AG10803 (cell line): ENCODE measurements at places on chromosomes 6 and 20.
A peak's percentile ranks its signal among the peaks of the same experiment; 100 is the strongest.

GRCh38 chr20:56634307-56634706 is 5.2 kb downstream of the TFAP2C start:
- DNase-seq = no peak

GRCh38 chr6:11496152-11497060 is 41.1 kb upstream of the TMEM170B start:
- peak; percentile 78 for DNase-seq

DNA sequence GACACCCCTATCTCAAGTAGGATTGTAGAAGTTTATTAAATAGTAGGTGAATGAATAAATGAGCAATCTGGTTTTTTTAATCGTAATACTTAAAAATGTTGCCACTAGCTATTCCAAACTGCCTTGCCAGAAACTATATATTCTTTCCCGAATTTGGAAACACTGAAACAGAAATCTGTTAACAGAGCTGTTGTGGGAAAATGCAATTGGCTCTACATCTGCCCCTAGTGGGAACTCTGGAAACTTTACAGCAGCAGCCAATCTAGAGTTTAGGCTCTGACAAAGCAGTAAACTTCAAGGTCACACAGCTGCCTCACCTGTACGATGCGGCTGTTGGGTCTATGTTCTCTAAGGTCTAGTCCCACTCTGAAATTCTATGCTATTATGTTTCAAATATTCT is 41.7 kb downstream of the SYNE1 start:
- peak; percentile 23 for DNase-seq

- peak; percentile 99 for DNase-seq
Observed at GRCh38 chr6:6699741-6700367, 111.3 kb downstream of the LY86 start.

GRCh38 chr20:53322651-53323050 is 271.0 kb downstream of the ZNF217 start:
- DNase-seq = no peak

DNA sequence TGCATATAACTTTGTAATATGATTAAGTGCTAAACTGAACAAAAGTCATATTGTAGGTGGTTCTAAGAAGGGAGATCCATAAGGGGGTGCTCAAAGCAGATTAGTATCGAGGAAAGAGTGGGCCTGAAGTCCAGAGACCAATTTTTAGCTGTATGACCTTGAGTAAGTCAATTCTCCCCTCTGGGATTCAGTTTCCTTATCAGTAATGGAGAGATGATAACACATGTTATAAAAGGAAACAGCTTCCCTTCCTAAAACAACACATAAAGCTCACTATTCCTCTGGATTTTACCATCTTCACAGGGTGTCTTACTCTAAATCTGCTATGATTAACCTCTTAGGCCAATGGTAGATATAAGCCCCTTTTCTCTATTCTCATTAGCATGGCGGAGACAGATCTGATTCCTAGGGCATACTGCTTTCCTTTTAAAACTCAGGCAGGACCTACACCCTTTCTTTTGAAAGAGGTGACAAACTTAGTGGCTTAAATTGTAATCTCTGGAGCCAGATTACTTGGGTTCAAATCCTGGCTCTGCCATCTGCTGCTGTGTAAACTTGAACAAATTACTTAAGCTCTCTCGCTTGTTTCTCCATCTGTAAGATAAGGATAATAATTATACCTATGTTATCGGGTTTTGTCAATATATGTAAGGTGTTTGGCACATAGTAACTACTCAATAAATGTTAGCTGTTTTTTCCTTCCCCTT is 39.5 kb downstream of the ACSS2 start:
- DNase-seq = no peak

DNA sequence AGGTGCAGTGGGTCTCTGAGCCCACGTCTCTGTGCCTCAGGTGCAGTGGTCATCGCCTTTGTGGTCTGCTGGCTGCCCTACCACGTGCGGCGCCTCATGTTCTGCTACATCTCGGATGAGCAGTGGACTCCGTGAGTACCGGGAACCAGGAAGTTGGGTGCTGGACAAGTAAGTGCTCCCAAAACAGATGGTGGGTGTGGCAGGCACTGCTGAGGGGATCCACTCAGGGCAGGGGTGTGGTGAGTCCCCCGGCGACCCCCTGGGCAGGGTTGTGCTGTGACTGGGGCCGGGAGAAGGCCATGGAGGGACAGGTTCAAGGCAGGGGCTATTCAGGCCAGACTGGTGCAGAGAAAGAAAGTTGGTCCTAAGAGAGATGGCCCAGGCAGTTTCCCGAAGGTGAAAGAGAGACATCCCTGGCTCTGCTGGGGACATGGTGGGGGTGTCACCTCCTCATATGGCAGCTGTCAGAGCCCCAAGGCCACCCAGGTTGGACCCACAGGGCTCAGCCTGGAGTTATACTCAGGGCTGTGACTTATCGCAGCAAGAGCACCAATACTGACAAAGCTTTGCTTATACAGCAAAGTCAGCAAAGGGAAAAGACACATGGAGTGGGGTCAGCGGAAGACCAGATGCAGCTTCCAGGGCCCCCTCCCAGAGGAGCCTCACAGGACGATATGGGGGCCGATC is 37.9 kb upstream of the MRGBP start:
- no peak for DNase-seq

GRCh38 chr6:134073161-134073560 is 20.7 kb upstream of the SLC2A12 start:
- no peak for DNase-seq

DNA sequence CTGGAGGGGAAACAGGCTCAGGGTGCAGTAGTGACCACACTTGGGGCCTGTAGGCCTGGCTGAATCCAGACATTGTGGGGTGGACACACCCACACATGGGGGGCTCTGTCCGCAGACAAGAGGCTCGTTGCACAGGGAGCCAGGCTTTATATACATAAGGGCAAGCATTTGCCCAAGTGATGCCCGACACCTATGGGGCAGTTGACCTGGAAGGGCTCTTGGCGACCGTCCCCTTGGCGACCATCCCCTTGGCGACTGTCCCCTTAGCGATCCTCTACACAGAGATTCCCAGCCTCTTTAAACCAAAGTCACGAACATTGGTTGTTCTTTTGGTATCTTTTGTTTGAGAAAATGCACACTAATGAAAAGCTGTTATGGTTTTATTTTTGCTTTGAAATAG is 2.7 kb downstream of the TOX2 start:
- DNase-seq = no peak

- peak; percentile 6 for DNase-seq
Observed at GRCh38 chr6:111899531-111899930, 26.3 kb upstream of the FYN start.

DNA sequence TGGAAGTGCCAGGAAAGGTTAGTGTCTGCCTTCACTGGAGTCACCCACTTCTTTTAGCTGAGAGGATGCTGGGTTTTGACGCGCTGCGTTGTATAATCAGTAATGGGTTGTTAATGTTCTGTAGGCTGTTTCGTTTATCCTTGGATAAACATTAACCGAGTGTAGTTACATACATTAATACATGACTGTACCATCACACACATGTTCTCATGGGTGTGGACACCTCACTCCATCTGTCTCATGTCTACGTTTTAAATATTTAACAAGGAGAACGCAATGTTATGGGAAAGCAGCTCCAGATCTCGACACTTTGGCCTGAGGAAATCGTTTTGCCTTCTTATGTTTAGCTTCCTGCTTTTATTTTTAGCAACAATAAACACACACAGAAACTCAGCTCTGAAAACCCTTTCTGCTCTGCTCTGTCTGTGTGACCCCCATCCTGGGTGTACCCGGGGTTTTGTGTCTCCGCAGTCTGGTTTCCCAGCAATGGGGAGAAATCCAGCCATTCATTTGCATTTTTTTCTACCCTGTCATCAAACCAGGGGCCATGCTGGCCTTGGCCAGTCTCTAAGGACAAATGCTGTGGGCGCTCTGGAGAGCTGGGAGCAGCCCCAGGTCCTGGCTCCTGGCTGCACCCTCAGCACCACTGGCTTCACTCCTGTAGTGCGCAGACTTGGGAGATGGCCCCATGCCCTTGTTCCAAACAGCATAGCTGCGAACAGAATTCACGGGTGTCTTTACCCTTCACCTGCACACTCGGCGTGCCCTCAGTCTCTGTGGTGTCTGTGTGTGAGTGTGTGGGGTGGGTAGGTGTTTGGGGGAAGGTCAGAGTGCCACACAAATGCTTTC is 110.8 kb downstream of the ERMARD start:
- DNase-seq = no peak

DNA sequence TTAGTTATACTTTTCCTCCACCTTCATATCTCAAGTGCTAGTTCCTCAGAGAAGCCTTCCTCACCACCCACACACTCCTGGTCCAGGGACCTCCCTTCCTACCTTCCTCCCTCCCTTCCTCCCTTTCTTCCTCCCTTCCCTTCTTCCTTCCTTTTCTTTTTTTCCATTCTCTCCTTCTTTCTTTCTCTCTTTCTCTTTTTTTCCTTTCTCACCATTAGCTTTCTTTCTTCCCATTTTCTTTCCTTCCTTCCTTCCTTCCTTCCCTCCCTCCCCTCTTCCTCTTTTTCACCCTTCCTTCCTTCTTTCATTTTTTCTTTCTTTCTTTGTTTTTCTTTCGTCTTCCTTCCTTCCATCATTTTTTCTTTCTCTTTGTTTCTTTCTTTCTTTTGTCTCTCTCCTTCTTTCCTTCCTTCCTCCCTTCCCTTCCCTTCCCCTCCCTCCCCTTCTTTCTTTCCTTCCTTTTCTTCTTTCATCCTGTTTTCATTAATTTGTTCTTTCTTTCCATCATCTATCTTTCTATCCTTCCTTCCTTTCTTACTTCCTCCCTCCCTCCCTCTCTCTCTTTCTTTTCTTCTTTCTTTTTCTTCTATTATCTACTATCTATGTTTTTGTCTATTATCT is 416.0 kb downstream of the PLCB1 start:
- DNase-seq = no peak

GRCh38 chr6:154478021-154478700 is 32.3 kb downstream of the CNKSR3 start:
- no peak for DNase-seq

DNA sequence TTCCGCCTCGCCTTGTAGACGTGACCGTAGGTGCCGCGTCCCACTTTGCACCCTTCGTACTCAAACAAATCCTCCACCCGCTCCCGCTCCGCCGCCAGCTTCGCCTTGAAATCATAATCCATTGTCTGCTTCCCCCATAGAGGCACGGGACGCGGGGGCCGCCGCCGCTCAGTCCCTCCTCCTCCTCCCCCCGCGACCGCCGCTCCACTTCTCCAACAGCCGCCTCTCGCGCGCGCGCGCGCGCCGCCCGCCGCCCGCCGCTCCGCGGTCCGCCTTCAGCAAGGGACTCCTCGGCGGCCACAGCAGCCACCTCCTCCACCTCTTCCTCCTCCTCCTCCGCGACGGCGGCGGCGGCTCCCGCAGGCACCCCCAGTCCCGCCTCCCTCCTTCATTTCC is 256 bp downstream of the CDK19 start:
- no peak for DNase-seq

GRCh38 chr6:6176586-6177228 is 143.8 kb downstream of the F13A1 start:
- DNase-seq = no peak

- DNase-seq = no peak
Observed at GRCh38 chr6:134240665-134241431, 77.1 kb downstream of the SGK1 start.

DNA sequence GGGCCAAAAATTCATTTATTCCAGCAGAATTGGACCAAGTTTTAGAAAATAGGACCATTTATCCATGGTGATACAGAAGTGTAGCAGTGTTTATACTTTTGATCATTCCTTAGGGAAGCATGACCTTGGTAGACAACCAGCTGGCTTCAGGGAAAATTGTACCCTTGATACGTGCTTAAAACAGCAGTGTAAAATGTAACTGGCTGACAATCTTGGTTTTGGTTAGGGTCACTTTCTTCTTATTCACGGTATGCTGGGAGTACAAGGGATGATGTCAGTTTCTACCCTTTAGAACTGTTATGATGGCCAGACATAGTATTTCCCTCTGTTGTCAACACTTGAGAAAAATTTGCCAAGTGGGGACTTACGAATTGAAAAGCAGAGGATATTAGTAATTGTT is 157.1 kb downstream of the BCKDHB start:
- DNase-seq = no peak

GRCh38 chr20:44234566-44235317 is 12.4 kb upstream of the GDAP1L1 start:
- peak; percentile 2 for DNase-seq

GRCh38 chr6:135475292-135475886 is 22.2 kb downstream of the AHI1 start:
- peak; percentile 89 for DNase-seq

DNA sequence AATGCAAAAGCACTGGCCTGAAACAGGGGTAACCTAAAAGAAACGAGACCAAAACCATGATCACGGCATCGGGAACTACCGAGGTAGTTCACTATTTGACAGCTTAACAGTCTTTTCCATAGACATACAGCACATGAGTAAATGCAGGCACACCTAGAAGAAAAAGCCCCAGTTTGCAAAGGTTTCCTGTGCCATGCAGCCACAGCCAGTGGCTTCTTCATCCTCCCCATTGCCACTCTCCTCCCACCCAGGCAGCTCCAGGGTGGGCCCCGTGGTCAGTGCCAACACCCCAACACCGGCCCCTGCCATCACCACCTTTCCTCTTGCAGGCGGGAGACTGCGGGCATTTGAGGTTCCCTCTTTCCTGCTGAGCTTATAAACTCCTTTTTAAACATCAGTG is 115.4 kb downstream of the SLC23A2 start:
- no peak for DNase-seq

- no peak for DNase-seq
Observed at GRCh38 chr20:46407671-46407996, 1.2 kb upstream of the ELMO2 start.

DNA sequence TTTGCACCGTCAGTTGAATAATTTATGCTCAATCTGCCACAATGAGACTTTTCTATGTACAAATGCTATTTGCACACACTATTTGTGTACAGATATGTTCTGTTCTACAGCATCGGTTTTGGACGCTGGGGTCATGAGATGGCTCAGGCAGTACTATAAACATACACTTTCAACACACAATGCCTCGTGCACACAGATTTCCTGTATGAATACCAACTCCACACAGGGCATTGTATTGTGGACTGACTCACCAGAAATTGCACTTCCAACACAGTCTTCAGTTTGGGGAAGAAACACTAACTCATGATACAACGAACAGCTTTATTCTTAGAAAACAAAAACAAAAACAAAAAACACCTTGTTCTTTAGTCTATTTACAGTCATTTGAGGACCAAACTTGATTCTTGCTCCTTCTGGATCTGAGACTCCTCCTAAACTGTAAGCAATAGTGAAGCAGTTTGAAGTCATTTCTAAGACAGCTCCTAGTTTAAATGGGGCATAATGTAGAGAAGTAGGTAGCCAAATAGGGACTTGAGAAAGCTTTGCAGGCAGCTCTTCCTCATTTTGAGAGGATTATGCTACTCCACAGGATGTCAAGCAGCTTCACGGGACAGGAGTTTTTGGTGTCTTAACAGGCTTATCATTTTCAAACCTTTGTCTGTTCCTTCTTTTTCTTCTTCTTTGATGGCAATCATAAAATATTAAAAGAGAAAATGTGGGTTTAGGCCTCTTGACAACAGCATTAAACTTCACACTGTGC is 33.7 kb downstream of the GJA10 start:
- DNase-seq = no peak

GRCh38 chr6:138507977-138508675 is 8.8 kb upstream of the NHSL1 start:
- DNase-seq = no peak
